ENCODE measurements at places on chromosomes 16 and 17.

DNA sequence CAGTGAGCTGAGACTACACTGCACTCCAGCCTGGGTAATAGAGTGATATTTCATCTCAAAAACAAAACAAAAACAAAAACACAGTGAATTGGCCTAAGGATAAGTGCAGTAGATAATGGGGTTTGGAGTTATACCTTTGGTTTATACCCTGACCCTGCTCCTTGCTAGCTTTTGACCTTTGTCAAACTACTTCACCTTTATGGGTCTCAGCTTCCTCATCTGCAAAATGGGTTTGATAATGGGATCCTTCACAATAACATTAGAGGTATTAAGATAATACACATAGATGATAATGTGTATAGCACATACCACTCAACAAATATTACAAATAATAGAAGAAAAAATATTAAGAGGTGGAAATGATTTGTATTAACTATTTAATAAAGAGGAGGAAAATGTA lies 85.9 kb downstream of the STXBP4 start:
- no peak for DNase-seq

- DNase-seq, result no peak
Observed at GRCh38 chr17:37283414-37283961, 92.3 kb upstream of the C17orf78 start.

- DNase-seq, result no peak
Observed at GRCh38 chr17:14605267-14605599, 304.4 kb downstream of the HS3ST3B1 start.

DNA sequence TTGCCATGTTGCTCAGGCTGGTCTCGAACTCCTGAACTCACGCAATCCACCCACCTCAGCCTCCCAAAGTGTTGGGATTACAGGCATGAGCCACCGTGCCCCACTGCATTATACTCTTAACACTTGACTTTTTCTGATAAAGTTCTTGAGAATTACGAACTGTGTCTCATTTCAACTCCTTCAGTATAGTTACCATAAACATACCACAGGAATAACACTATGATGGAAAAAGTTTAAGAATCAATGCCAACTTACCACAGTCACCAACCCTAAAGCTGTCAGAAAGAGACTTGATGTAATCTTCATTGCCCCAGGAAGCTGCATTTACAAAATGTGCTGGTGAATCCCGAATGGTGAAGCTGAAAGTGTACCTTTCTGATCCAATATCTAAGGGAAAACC lies 10.2 kb downstream of the MEIOB start:
- no peak for DNase-seq

GRCh38 chr16:81718637-81719036 lies 60.5 kb upstream of the PLCG2 start:
- DNase-seq, result no peak

DNA sequence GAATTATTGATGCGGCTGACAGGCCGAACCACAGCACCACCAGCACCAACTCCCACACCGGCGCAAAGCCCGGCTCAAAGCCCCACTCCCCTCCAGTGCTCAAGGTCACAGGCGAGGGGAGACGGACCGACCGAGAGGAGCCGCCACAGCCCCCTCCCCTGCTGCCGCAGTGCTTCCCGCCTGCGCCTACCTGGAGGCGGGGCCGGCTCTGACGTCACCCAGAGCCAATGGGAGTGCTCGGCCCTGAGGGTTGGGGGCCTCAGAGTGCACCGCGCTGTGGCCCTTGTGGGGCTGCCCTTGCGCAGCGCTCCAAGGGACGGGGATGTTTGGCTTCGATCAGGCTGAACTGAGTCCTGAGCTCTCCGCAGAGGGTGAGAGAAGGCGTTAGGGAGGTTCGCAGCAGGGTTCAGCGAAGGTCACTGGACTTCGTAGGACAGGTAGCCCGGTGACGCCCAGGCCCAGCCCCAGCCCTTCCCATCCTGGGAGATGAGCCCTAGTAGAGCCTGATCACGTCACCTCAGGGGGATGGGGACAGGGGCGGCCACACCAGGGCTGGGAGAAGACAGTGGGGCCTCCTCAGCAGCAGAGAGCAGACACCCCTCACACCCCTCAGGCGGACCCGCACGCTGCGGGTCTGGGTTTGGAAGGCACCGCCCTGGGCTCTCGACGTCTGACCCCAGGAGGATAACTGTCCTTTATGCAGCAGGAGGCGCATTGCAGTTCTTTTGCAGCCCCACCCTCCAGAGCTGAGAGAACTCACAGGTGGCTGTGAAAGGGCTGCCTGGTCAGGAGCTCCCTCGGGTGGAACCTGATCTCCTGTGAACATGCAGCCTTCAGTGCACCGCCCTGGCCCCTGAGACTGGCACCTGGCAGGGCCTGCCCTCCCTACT lies 1.5 kb downstream of the NDRG4 start:
- DNase-seq, result no peak

DNA sequence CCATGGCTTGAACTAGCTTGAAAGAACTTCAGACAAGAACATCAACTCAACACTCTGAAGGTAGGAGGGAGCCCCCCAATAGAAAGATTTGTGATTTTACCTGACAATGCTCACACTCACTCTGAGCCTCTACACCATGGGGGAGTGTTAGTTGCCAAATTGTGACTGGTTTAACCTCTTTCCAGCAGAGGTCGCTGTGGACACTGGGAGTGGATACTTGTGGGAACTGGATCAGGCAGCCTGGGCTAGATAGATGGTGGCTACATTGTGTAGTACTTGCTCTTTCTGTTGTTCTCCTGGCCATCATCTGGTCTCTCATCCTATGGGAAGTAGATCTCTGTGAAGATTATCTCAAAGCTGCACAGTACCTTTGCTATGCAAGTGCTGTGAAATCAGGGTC lies 2.9 kb downstream of the SMPD3 start:
- no peak for DNase-seq

- no peak for DNase-seq
Observed at GRCh38 chr17:48047113-48047740, 932 bp upstream of the NFE2L1 start.

- no peak for DNase-seq
Observed at GRCh38 chr16:89174877-89175276, 3.3 kb downstream of the CDH15 start.

- DNase-seq, result no peak
Observed at GRCh38 chr16:83046664-83047063, 419.9 kb downstream of the CDH13 start.

- DNase-seq, result no peak
Observed at GRCh38 chr17:48596735-48597527, 3.4 kb upstream of the HOXB5 start.

- DNase-seq, result no peak
Observed at GRCh38 chr16:88922114-88922825, 54.7 kb downstream of the CBFA2T3 start.

DNA sequence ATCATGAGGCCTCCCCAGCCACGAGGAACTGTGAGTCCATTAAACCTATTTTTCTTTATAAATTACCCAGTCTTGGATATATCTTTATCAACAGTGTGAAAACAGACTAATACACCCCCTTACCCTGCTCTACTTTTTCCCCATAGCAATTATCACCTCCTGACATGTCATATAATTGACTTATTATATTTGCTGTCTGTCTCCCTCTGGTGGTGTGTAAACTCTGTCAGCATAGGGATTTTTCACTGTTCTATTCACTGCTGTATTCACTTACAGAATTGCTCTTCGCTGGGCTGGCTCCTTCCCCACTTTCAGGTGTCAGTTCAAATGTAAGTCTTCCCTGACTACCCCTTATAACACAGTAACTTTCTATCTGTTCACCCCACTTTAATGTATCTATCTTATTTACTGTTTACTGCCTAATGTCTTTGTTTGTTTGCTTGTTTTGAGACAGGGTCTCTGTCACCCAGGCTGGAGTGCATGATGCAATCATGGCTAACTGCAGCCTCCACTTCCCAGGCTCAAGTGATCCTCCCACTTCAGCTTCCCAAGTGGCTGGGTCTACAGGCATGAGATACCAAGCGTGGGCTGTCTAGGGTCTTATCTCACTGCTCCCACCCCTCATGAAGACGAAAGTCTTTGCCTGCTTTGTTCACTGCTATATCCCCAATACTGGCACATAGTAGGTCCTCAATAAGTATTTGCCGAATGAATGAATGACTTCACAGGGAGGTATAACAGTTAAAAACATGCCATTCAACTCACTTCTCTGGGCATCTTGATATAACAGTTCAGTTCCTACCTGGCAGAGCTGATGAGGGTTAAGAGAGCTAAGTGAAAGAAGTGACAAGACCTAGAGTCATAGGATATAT lies 52.4 kb upstream of the CDH3 start:
- DNase-seq, result no peak

DNA sequence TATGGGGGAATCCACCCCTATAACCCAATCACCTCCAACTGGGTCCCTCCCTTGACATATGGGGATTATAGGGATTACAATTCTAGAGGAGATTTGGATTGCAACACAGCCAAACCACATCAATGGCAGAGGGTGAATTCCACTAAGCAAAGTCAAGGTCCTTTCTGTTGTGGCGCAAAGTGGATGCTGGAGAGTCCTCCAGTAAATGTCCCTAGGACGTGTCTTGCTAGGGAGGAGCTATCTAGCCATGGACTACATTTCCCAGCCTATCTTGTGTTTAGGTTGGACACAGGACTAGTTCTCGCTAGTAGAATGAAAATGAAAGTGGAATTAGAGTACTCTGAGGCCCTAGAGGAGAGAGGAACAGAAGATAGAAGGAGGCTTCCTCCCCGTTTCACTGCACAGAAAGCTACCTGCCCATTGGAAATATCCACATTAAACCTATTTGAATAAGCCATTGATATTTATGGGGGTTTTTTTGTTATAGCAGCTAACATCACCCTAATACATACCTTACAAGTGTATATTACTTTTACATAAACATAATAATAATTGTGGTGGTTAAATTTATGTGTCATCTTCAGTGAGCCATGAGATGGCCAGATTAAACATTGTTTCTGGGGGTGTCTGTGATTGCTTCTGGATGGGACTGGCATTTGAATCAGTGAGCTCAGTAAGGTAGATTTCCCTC lies 56.7 kb upstream of the ERCC4 start:
- DNase-seq, result no peak

DNA sequence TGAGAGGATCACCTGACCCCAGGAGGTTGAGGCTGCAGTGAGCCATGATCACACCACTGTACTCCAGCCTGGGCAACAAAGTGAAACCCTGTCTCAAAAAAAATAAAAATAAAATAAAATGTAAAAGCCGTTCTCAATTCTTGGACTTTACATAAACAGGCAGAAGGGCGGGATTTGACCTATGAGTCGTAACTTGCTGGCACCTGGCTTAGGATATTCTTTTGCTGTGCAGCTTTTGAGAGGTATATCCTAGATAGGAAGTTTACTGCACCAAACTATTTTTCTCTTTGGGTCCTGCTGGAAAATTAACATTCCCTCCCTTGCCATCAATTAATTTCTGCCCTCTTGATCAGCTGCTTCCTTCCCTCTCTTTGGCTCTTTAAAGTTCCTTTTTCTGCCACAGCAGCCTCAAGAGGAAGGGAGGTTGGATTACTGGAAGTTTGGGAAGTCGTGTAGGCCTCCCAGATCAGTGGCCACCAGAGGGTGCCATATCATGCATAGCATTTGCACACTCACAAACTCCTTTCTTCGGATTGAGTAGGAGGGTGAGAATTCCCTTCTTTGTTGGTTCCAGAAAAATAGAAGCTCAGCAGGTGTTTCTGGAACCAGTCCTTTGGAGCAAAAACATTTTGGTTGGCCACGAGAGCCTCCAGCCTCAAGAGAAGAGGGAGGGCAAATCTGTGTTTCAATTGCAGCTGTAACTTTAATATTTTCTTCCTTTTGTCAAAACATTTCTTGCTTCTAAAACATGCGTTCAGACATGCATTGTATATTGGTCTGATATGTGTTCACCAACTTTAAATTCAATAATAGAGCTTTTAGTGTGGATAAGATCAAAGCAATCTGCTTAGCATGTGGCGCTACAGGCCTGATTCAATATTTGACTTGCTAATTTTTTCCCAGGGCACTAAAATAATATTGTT lies 147.3 kb downstream of the CCDC182 start:
- DNase-seq, result no peak

- DNase-seq, result no peak
Observed at GRCh38 chr17:33137426-33137825, 145.8 kb downstream of the SPACA3 start.

- DNase-seq, result peak; percentile 76
Observed at GRCh38 chr17:8965394-8966168, at the start of gene PIK3R5. PIK3R5 (minus strand) TSS chr17:8965707; CDS start chr17:8911494, 54,213 bp downstream.

Measured in activated CD8-positive, alpha-beta memory T cell treated with anti-CD3 and anti-CD28 coated beads for 1 hour (primary cell).